CD8-positive, alpha-beta memory T cell (primary cell): ENCODE measurements at places on chromosomes 1 and 21.

DNA sequence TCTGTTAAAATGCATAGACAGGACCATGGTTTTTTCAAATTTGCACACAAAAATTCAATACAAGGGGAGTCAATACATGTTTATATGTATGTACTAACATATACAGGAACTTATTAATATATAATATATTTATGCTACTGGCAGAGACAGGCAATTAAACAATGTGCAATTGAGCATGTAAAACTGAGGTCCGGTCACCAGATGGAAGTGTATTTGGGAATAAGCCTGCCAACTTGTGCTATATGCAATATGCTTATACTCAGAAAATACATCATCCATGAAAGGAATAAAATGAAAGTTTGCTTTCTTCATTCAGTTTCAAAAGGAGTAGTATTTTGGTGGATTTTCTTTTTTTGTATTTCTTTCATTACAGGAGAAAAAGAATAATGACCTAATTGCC lies 640.2 kb upstream of the CXADR start:
- no peak for DNase-seq

- no peak for DNase-seq
Measured at GRCh38 chr1:201737352-201738060, 91.5 kb upstream of the IPO9 start.

GRCh38 chr1:220730486-220730885 lies 17.6 kb upstream of the MTARC2 start:
- DNase-seq: no peak

- DNase-seq: no peak
Measured at GRCh38 chr1:82785268-82785790, 984.6 kb downstream of the ADGRL2 start.

DNA sequence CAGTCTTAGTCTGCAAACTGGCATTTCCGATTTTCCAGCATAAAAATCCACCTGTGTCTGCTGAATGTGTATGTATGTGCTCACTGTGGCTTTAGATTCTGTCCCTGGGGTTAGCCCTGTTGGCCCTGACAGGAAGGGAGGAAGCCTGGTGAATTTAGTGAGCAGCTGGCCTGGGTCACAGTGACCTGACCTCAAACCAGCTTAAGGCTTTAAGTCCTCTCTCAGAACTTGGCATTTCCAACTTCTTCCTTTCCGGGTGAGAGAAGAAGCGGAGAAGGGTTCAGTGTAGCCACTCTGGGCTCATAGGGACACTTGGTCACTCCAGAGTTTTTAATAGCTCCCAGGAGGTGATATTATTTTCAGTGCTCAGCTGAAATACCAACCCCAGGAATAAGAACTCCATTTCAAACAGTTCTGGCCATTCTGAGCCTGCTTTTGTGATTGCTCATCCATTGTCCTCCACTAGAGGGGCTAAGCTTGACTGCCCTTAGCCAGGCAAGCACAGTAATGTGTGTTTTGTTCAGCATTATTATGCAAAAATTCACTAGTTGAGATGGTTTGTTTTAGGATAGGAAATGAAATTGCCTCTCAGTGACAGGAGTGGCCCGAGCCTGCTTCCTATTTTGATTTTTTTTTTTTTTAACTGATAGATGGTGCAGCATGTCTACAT lies 2.5 kb upstream of the OLFML3 start:
- DNase-seq: no peak
